Stimulated activated CD8-positive, alpha-beta memory T cell treated with anti-CD3 and anti-CD28 coated beads, Interleukin-2, amount 100 ng/mL, for 1 hour (primary cell): ENCODE measurements at places on chromosomes 13 and 19.

DNA sequence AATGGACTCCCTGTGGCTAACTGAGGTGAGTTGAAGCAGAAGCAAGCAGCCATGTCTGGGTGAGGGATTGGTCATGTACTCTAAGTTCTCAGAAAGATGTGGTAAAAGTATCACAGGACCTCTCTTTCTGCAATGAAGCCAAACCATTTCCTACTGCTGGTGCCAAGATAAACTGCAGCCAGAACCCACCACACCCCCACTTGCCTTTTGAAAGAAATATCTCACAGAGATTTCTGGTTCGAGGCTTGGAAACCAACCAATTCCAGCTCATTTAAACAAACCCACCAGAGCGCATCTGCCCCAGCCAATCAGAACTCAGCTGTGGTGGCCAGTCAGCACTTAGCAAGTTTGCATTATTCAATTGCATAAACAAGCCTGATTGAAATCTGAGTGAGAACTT is 204.5 kb upstream of the ATXN8OS start:
- DNase-seq = no peak

DNA sequence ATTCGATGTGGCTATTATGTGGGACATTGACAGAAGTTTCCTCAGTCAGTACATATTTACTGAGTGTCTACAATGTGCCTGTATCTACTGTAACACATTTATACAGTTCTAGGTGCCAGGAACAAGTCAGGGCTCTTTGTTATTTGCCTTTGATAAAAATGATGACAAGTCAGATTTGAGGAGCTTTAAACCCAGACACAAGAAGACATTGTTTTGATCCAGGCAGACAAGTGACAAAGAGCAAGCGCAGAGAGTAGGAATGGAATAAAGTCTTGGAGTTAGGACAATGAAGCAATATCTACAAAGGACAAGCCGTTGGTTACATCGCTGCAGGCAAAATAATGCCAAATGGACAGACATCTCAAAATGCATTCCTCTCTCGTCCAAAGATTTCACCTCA is 70.1 kb downstream of the ITGBL1 start:
- no peak for DNase-seq

- DNase-seq = peak; percentile 86
Observed at GRCh38 chr19:10602330-10603083, 15.4 kb upstream of the AP1M2 start.

- DNase-seq = no peak
Observed at GRCh38 chr19:34925278-34925855, 1.3 kb upstream of the ZNF30 start.

DNA sequence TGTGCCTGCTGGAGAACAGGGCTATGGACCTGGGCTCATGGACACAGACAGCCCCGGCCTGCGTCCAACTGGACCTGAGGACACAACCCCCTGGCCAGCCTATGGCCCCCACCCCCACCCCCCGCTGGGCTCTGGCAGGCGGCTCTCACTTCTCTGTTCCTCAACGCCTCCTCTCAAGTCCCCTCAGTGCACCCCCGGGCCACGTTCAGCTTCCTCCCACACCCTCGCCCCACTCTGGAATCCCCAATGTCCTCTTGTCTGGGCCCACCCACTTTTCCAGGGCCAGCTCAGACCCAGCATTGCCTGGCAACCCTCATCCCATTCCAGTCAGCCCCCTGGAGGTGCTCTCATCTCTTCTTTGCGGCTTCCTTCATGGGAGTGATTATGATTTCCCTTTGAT is 130.2 kb upstream of the SPACA7 start:
- DNase-seq = no peak

DNA sequence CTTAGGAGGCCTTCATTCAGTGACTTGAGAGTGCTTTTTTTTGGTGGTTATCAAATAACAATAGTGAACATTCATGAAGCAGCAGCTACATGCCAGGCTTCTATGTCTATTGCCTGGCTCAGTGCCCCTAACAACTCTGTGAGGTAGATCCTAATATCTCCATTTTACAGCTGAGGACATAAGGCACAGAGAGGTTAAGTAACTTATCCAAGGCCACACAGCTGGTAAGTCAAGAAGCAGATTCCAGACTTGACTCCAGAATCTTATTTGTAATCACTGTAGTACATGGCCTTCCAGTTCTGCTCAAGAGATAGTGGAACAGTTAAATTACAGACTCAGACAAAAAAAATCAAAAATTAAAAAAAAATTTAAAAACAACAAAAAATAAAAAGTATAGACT is 26.8 kb downstream of the CKM start:
- DNase-seq = no peak

- DNase-seq = no peak
Observed at GRCh38 chr19:45589768-45590167, 5.2 kb upstream of the OPA3 start.

DNA sequence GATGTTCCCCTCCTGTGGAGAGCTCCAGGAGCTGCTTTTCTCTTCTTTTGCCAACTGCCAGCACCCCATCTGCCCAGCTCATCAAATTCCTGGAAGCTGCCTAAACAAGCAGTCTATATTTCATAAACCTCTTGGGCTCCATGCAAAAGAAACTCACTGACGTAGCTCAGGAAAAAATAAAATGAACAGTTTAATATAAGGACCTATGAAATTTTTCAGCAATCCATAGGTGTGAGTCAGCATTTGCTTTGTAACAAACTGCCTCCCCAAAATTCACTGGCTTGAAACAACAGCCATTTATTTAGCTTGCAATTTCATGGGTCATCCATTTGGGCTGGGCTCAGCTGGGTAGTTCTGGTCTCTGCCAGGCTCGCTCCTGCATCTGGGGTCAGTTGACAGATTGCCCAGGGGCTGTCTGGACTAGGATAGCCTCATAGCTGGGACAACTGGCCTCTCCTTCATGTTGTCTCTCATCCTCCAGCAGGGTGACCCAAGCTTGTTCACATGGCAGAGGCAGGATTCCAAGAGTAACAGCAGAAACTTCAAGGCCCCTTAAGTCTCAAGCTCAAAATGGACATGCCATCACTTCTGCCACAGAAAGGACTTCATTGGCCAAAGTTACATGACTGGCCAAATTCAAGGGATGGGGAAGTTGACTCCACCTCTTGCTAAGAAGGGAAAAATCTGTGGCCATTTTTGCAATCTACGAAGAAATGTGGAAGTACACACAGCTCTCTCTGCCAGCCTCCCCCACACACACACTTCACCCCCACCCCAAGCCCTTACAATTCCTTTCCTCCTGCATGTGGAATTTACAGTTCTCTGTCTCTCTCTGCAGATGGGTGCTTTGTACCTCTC is 7.9 kb upstream of the PVR start:
- DNase-seq = no peak

- DNase-seq = no peak
Observed at GRCh38 chr13:113744197-113745000, 14.6 kb upstream of the TMEM255B start.

- DNase-seq = no peak
Observed at GRCh38 chr13:73781384-73781783, 352.8 kb downstream of the KLF12 start.

- DNase-seq = no peak
Observed at GRCh38 chr19:50647879-50648615, 1.2 kb upstream of the C19orf81 start.

DNA sequence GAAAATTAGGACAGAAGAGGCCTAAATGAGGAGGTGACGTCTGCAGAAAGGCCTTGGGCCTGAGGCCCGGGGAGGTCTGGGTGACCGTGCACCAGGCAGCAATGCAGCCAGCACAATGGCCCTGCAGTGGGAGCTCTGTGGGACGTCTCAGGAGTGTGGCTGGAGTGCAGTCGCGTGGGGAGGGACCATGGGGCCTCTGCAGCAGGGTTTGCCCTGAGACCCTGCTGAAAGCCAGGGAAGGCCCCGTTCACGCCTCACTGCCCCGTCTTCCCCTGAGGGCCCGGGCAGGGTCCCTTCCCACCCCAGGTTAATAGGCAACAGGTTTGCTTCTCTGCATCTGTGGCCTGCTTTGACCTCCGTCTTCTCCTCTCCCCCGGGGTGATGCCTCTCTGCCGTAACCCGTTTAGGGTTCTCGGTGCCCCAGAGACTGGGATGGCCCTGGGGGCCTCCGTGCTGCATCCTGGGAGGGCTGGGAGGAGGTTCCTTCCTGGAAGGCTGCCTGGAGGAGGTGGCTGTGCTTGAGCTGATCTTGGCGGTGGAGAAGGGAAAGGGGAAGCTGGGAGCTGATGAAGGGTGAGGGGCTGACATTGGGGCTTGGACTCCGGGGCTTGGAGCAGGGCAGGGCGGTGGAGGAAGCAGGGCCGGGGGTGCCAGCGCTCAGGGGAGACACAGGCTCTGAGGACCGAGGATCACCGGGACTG is 9.7 kb downstream of the PALM start:
- DNase-seq = no peak

DNA sequence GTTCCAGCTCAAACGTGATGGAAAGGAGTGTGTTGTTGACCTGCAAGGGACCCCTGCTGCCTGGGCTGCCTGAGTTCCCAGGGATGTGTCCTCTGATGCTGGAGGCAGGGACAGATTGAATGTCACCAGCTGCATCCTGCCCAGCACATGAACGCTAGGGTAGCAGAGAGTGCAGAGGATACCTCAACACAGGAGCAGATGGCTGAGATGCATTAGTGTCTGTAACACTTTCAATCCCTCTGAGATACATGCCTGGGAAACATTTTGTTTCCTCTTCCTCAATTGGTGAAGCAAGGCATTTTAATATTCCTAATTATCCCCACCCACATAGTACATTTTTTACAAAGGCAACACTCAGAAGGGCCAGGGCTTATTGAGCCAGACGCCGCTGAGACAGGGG is 106.4 kb upstream of the UBL3 start:
- no peak for DNase-seq

DNA sequence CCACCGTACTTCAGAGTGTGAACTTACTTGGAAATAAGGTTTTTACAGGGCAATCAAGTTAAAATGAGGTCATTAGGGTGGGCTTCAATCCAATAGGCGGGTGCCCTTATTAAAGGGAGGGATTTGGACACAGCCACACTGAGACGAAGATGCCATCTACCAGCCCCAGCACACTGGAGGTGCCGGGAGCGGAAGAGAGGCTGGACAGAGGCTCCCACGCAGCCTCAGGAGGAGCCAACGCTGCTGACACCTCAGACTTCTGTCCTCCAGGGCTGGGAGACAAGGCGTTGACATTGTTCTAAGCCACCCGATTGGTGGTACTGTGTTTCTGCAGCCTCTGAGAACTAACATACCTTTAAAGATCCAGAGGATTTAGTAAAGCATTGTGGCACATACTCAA is 12.6 kb upstream of the RAB20 start:
- DNase-seq = no peak

GRCh38 chr19:16272945-16273344 is 51.7 kb upstream of the KLF2 start:
- DNase-seq = no peak

DNA sequence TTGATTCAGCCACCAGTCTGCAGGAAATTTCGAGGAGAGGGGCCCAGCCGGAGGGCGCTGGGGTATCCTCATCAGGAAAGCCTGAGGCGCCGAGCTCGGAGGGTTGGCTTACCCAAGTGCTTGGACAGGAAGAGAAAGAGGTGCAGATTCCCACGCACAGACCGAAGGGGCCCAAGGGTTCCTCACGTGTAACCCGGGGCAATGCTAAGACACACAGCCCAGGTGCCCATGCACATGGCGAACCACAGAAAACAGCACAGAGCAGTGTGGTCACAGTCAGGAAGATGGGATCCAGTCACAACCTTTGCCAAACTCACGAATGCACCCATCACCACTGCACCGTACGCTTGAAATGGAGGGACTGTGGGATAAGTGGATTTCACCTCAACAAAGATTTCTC is 30.9 kb downstream of the GRTP1 start:
- no peak for DNase-seq

GRCh38 chr19:7663706-7664105 is 5.1 kb upstream of the RETN start:
- no peak for DNase-seq

- no peak for DNase-seq
Observed at GRCh38 chr19:13842291-13843103, 34.4 kb upstream of the NANOS3 start.

DNA sequence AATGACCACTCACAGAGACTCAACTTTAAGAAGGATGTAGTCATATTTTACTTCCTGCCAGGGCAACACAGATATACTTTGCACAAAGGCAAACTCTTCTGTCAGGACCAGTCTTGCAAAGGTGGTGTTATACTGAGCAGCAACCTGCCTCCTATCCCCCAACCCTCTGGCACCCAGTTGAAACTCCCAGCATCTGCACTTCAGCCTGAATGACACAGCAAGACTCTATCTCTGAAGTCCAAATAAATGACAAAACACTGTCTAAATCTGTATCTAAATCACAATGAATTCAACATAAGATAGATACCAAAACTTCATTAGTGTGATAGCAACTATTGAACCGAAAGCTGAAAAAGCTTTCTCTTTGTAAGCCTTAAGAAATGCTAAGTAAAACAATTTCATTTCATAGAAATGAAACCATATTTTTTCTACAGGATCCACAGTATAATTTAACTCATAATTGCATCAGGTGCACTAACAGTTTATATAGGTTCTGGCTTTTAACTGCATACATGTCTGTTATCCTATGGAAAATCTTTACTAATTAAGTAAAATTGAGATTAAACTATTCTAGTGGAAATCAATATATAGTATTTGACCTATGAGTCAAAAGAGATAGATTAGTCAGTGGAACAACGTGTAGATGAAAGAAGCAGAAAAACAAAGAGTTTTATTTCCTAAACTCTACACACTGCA is 163.7 kb downstream of the TBC1D4 start:
- DNase-seq = no peak

GRCh38 chr19:18532168-18532890 is 10.5 kb upstream of the ELL start:
- no peak for DNase-seq

DNA sequence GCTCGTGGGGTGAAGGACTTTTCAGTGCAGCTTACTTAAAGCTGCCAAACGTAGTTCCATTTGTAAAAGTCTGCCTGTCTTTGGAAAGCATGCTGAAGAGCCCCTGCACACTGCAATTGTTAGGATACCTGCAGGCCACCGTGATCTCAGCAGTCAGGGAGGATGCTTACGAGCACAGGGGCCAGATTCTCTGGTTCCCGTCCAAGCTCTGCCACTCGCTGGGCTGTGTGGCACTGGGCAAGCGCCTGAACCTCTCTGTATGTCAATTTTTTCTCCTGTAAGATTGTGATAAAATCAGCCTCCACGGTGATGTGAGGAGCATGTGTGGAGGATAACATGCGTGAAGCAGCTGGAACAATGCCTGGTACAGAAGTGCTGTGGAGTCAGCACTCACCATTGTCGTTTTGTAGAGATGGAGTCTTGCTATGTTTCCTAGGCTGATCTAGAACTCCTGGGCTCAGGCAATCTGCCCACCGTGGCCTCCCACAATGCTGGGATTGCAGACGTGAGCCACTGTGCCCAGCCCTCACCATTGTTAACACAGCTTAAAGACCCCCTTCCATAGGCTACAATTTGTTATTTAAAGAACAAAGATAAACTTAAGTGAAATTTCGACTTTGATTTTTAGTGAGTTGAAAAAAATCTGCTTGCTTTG is 3.5 kb downstream of the ADPRHL1 start:
- no peak for DNase-seq
